Bronchial epithelial cell (primary cell): ENCODE measurements at places on chromosomes 1 and 21. TPM values are rescaled to one million over a fixed set of nuclear protein-coding genes. Genes with fewer than 3 reads are reported as not detected.

- DNase-seq = peak; percentile 71
Measured at GRCh38 chr1:189654906-189655305, 822.8 kb downstream of the BRINP3 start.

DNA sequence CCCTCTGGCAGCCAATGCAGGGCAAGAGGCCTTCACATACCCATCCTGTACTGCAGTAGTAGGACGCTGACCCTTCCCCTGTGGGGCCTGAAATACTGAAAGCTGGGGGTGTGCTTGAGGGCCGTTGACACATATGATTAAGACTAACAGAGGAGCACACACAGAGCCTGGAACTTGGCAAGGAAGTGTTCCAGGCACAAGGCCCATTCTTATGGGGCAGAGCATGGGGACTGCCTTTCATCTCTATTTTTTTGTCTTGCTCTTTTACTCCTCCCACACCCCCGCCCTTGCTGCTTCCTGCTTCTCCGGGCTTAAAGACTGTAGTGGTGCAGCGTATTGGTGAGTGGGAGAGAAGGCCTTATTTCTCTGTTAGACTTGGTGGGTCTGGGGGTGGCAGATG, 137.4 kb downstream of the BACH1 start:
- DNase-seq = no peak

DNA sequence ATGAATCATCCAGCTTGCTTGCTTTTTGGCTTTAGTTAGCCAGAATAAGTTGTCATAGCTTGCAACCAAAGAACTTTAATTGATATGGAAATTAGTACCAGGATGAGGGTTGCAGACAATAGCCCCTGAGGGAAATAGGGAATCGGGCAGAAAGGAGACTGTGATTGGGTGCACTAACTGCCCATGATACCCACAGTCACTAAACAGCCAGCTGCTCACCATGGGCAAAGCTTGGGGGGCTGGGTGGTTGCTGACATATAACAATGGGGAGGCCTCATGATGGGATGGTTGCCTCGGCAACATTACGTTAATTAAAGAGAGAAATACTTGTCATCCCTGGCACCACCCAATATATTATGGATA, 17.8 kb upstream of the PLA2G2E start:
- DNase-seq = no peak

GRCh38 chr21:40331172-40331571, 463.9 kb downstream of the PCP4 start:
- DNase-seq = no peak

GRCh38 chr1:116767782-116768382, 13.7 kb downstream of the CD2 start:
- no peak for DNase-seq

- DNase-seq = no peak
Measured at GRCh38 chr1:173789841-173790240, 34.6 kb upstream of the DARS2 start.

DNA sequence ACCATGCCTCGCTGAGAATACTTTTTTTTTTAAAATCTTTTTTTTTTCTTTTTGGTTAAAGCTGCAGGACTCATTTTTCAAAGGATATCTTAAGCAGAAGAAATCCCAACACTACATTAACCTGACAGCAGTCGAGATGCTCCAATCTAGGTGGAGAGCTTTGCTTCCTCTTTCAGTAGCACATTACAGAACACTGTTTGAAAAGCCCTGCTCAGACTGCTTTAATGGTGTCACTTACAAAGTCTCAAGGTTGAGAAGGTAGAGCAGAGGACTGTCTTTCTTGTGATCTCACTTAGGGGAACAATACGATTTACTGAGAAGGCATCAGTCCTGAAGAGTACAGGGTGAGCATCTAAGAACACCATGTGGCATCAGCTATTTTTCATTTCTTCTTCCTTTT, 21.0 kb upstream of the CPLANE2 start:
- DNase-seq = no peak

DNA sequence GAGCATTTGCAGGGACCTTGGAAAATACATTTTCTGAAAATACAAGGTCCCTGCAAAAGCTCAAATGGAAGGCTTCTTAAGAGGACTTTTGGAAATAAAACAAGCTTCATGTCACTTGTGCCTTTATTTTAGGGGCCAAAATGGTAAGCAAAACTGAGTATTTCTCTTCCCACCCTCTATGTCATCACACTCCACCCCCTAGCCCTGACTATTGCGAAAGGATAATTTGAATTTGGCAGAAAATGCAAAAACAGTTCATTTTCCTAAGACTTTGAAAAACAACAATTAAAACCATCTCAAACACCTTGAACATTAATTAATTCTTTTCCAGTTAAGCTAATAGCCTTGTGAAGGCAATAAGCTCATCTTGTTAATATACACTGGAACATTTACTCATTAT, 201.7 kb downstream of the TM2D1 start:
- DNase-seq = no peak

DNA sequence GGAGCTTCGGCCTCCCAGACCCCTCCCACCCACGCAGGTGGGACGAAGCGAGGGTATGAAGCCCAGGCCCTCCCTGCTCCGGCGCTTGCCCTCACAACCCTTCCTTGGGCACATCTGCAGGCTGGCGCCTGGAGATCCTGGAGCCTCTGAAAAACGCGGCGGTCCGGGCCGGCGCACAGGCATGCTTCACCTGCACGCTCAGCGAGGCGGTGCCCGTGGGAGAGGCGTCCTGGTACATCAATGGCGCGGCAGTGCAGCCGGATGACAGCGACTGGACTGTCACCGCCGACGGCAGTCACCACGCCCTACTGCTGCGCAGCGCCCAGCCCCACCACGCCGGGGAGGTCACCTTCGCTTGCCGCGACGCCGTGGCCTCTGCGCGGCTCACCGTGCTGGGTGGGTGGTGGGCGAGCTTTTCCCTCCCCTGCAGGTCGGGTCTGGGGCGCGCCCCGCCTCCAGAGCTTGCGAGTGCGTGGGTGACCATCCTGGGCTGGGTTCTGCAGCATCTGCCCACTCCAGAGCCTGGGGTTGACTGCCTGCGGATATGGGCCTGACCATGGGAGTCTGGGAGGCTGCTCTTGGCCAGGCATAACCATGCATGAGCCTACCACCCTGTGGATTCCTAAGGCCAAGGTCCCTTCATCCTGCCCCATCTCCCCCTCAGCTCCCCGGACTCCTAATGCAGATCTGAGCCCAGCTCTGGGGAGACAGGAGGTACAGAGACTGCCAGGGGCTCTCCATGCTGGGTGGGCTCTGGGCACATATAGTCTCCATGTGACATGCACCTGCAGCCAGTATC, 89.8 kb downstream of the TRIM11 start:
- DNase-seq = no peak

The C1orf167 gene
- not detected in 2 replicates for total RNA-seq

The RNU1-1 gene
- total RNA-seq = 2,323 and 5,262 TPM in 2 replicates
